ENCODE measurements at places on chromosomes 1 and 21. TPM values are rescaled to one million over a fixed set of nuclear protein-coding genes. Genes with fewer than 3 reads are reported as not detected.
A peak's percentile ranks its signal among the peaks of the same experiment; 100 is the strongest.

DNA sequence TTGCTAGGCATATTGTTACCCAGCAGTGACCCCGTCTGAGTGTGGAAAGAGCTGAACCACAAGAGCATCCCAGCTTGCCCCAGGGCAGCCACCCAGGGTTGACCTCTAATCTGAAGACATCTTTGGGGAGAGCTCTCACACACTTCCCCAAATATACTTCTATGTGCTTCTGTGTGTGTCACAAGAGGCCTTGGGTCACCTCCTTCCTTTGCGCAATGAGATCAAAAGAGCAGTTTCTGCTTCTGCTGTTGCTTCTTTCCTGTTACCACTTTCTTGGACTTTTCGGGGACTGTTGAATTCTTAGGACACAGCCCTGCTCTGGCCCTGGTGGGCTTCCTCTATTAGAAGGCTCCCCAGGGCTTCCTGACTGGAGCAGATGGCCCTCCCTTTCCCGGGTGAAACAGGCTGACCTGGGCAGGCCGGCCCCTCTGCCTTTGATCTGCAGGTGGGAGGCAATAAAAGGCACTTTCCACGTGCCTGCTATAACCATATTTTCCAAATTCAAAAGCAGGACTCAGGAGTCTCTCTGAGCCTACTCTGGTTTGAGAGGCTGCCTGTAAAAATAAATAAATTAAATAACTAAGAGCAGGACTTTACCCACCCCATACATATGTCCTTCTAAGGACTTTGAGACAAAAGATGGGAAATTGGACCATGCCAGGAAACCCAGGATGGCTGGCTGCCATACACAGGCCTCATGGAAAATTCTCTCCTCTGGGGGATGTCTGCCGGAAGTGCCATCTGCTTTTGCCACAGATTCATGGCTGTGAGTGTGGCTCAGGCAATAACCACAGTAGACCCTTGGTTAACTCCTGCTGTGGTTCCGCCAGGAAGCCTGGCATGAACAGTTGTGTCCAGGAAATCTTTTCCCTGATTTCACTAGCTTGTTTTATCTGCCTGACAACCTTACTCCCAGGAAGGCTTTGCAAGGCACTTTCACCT, 28.3 kb upstream of the RCSD1 start:
- peak; percentile 64 for DNase-seq

- no peak for DNase-seq
Observed at GRCh38 chr1:169957884-169958283, 64.2 kb upstream of the SCYL3 start.

GRCh38 chr21:15809818-15810217, 80.0 kb downstream of the USP25 start:
- DNase-seq = no peak

DNA sequence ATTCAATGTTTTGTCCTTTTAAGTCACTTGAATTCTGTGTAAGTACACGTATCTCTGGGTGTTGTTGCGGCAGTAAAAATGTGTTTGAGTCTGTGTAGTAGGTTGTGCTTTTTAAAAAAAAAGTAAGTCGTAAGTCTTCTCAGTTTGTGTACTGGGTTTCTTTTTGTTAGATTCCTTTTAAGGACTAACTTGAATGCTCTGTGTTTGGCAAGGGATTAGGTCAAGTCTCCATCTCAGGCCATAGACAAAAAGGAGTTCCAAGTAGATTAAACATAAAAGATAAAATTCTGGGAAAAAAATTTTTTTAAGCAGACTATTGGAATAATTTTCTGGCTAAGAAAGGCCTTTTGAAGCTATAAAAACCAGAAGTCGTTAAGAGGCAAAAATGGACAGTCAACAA, 113.1 kb downstream of the ATP5PO start:
- no peak for DNase-seq

- DNase-seq = no peak
Observed at GRCh38 chr1:47914218-47914938, 82.8 kb downstream of the TRABD2B start.

GRCh38 chr1:194466706-194467105, 1280.3 kb upstream of the B3GALT2 start:
- DNase-seq = no peak

- DNase-seq = no peak
Observed at GRCh38 chr1:30103708-30104411, 619.5 kb downstream of the MATN1 start.

GRCh38 chr1:184407816-184408510, 21.1 kb downstream of the C1orf21 start:
- DNase-seq = no peak

The NTMT2 gene
- not detected for total RNA-seq

The TSSK3 gene
- total RNA-seq = 0.63 TPM

The KRTAP6-3 gene
- total RNA-seq = not detected

The OPTC gene
- not detected for total RNA-seq

The PLEKHN1 gene
- not detected for total RNA-seq

The FMO3 gene
- 2.4 TPM for total RNA-seq
